ENCODE measurements at places on chromosomes 4 and X.

GRCh38 chr4:73704314-73705055 lies 35.9 kb upstream of the CXCL8 start:
- H3K4me1 ChIP-seq = peaks cover 17% of the 10 kb centered on the region
- H3K36me3 ChIP-seq = no peaks in the 10 kb centered on the region
- no peak overlapping the region for H3K4me3 ChIP-seq
- no peaks in the 10 kb centered on the region for H3K27me3 ChIP-seq
- H3K27ac ChIP-seq = peak overlapping the region; percentile 32

- no peak overlapping the region for H3K27ac ChIP-seq
- H3K4me1 ChIP-seq = no peaks in the 10 kb centered on the region
- H3K4me3 ChIP-seq = no peak overlapping the region
- no peaks in the 10 kb centered on the region for H3K36me3 ChIP-seq
These were observed 221.0 kb downstream of the ADAM29 start for GRCh38 chr4:175139205-175139604.

GRCh38 chr4:184315675-184316359 lies 98.1 kb upstream of the ENPP6 start:
- DNase-seq = peak; percentile 89
- H3K36me3 ChIP-seq = no peaks in the 10 kb centered on the region
- no peaks in the 10 kb centered on the region for H3K27me3 ChIP-seq
- H3K4me3 ChIP-seq = no peak overlapping the region

GRCh38 chr4:10114147-10114546 lies 2.5 kb downstream of the WDR1 start:
- H3K27me3 ChIP-seq = no peaks in the 10 kb centered on the region
- peaks cover 52% of the 10 kb centered on the region for H3K36me3 ChIP-seq
- H3K27ac ChIP-seq = peak overlapping the region; percentile 96
- DNase-seq = no peak
- peak overlapping the region; percentile 89 for H3K4me3 ChIP-seq
- H3K4me1 ChIP-seq = peaks cover 87% of the 10 kb centered on the region

DNA sequence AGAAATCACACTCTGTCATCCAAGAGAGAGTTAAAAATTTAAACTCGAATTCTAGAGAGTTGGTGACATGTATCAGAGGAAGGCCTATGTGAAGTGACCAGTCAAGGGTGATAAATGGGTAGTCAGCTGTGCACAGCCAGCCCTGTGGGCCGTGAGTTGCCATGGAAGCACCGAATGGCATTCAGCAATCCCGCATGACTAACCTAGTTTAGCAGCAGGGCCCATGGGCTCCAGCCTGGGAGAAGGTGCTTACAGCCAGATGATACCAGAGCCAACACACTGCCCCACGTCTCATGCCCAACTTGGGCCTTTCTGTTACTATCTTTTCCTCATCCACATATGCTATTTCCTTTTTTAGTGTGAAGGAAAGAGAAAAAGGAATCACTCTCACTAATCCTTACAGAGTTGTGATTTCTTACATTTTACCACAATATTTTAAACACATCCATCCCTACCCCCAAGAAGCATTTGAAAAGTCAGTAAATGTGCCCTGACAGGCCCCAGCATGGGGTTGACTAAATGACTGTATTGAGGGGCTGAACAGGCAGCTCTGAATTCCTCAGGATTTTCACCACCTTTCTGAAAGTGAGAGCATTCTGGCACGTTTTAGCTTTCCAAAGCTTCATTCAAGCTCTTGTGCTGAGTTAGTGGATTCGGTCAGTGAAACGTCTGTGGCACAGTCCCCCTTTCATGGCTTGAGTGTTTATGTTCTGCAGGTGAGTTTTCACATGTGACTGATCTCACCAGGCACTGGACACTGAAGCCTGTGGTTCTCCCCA lies 104.2 kb downstream of the AFF1 start:
- peak; percentile 39 for DNase-seq
- H3K4me1 ChIP-seq = peaks cover 94% of the 10 kb centered on the region
- no peak overlapping the region for H3K4me3 ChIP-seq
- H3K36me3 ChIP-seq = no peaks in the 10 kb centered on the region
- peak overlapping the region; percentile 89 for H3K27ac ChIP-seq
- no peaks in the 10 kb centered on the region for H3K27me3 ChIP-seq

GRCh38 chrX:130877892-130878341 lies 25.1 kb downstream of the ENOX2 start:
- H3K27me3 ChIP-seq = no peaks in the 10 kb centered on the region
- H3K27ac ChIP-seq = no peak overlapping the region
- H3K36me3 ChIP-seq = no peaks in the 10 kb centered on the region
- no peaks in the 10 kb centered on the region for H3K4me1 ChIP-seq

DNA sequence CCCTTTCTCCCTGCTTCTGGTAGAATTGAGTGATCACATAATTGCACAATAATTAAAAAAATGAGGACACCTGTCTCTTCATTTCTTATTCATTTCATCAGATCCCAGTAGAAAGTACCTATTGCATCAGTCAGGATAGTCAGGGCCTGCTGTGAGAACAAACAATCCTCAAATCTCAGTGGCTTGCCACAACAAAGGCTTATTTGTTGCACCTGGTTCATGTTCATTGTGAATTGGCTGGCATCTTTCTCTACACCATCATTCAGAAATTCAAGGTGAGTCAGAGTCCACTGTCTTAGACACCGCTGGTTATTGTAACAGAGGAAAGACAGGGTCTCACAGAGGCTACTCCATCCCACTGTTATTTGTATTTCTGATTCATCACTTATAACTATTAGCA lies 409.8 kb downstream of the STIM2 start:
- H3K27ac ChIP-seq = no peak overlapping the region
- H3K27me3 ChIP-seq = no peaks in the 10 kb centered on the region
- DNase-seq = no peak
- no peak overlapping the region for H3K4me3 ChIP-seq

GRCh38 chrX:3485727-3486126 lies 139.3 kb upstream of the MXRA5 start:
- H3K27me3 ChIP-seq = no peaks in the 10 kb centered on the region
- no peak overlapping the region for H3K27ac ChIP-seq
- no peaks in the 10 kb centered on the region for H3K4me1 ChIP-seq

- no peaks in the 10 kb centered on the region for H3K4me1 ChIP-seq
- H3K36me3 ChIP-seq = no peaks in the 10 kb centered on the region
- no peak for DNase-seq
- H3K4me3 ChIP-seq = no peak overlapping the region
These were observed 1688.0 kb upstream of the AGA start for GRCh38 chr4:179130122-179130714.

- no peaks in the 10 kb centered on the region for H3K4me1 ChIP-seq
- no peaks in the 10 kb centered on the region for H3K27me3 ChIP-seq
- DNase-seq = no peak
These were observed 90.7 kb downstream of the LNX1 start for GRCh38 chr4:53500546-53500945.

DNA sequence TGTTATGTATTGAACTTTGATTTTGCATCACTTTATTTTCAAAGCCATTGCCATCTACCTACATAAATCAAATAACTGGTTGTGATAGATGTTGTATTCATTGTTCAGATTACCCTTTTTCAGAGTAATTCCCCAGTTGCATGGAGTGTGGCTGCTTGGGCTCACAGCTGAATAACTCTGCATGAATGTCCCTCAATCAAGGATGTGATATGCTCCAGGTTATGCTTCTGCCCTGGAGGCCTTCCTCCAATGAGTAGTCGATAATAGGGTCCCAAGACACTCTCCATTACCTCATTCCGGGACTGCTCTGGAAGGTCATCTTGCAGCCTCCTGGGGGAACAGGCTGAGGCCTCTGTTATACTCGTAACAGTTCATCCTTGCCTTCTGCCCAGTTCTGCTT lies 251.8 kb downstream of the ADGRL3 start:
- no peak overlapping the region for H3K27ac ChIP-seq
- H3K27me3 ChIP-seq = no peaks in the 10 kb centered on the region
- DNase-seq = no peak

All from esophagus muscularis mucosa (tissue), 4 donors.